Body of pancreas (tissue), 4 donors: ENCODE measurements at places on chromosomes 13 and 19. TPM values are rescaled to one million over a fixed set of nuclear protein-coding genes. Genes with fewer than 3 reads are reported as not detected.
A peak's percentile ranks its signal among the peaks of the same experiment; 100 is the strongest.

GRCh38 chr19:6048793-6049405 is 61.4 kb downstream of the RFX2 start:
- H3K4me3 ChIP-seq = no peak overlapping the region
- H3K36me3 ChIP-seq = no peaks in the 10 kb centered on the region
- DNase-seq = peak; percentile 81
- no peak overlapping the region for H3K27ac ChIP-seq
- H3K4me1 ChIP-seq = peaks cover 4% of the 10 kb centered on the region

GRCh38 chr13:81929988-81930387 is 1589.1 kb upstream of the SPRY2 start:
- H3K36me3 ChIP-seq = no peaks in the 10 kb centered on the region
- DNase-seq = no peak
- H3K4me1 ChIP-seq = no peaks in the 10 kb centered on the region
- no peak overlapping the region for H3K27ac ChIP-seq
- H3K4me3 ChIP-seq = no peak overlapping the region

- no peaks in the 10 kb centered on the region for H3K36me3 ChIP-seq
- DNase-seq = no peak
- no peak overlapping the region for H3K27ac ChIP-seq
- no peak overlapping the region for H3K4me3 ChIP-seq
- no peaks in the 10 kb centered on the region for H3K27me3 ChIP-seq
These were observed 8.2 kb downstream of the SERTM1 start for GRCh38 chr13:36681894-36682624.

DNA sequence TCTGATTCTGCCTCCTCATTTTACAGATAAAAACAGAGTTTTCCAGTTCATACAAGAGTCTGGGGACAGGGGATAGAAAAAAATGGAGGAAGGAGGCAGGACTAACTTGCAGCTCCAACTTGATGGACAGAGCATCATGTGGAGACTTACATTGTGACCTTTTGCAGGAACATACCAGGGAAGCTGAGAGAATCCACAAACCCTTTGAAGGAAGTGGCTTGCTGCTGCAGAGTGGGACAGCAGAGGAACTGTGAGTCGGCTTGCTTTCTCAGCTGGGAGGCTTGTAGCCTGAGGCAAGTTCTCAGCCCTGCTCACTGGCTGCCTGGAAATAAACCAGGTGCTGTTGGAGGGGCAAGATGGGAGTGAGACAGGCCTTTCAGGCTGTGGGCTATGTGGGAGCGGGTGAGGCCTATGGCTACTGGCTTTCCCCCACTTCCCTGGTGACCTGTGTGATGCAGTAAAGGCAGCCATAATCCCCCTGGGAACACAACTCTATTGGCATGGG is 614.4 kb downstream of the KCTD12 start:
- H3K27ac ChIP-seq = no peak overlapping the region
- H3K27me3 ChIP-seq = no peaks in the 10 kb centered on the region
- no peaks in the 10 kb centered on the region for H3K4me1 ChIP-seq
- no peak for DNase-seq
- no peak overlapping the region for H3K4me3 ChIP-seq

- DNase-seq = no peak
- no peaks in the 10 kb centered on the region for H3K36me3 ChIP-seq
- no peak overlapping the region for H3K27ac ChIP-seq
These were observed 66.5 kb downstream of the PAN3 start for GRCh38 chr13:28204690-28205443.

DNA sequence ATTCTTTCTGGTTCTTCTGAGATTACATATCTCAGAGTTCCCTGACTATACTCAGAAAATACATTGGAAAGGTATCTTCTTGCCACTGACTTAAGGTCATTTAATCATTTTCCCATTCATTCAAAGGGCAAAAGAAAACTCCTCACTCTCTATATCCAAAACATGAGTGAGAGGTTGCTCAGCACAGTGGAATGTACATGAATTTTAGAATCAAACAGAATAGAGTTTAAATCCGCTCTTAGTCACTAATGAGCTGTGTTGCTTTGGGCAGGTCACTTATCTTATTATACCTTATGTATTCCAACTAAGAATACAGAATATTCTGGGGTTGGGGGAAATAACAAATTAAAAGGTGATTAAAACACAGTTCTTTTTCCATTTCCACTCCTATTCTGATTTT is 452.6 kb upstream of the KLF12 start:
- H3K36me3 ChIP-seq = no peaks in the 10 kb centered on the region
- H3K4me3 ChIP-seq = no peak overlapping the region
- DNase-seq = no peak
- no peak overlapping the region for H3K27ac ChIP-seq
- no peaks in the 10 kb centered on the region for H3K27me3 ChIP-seq

DNA sequence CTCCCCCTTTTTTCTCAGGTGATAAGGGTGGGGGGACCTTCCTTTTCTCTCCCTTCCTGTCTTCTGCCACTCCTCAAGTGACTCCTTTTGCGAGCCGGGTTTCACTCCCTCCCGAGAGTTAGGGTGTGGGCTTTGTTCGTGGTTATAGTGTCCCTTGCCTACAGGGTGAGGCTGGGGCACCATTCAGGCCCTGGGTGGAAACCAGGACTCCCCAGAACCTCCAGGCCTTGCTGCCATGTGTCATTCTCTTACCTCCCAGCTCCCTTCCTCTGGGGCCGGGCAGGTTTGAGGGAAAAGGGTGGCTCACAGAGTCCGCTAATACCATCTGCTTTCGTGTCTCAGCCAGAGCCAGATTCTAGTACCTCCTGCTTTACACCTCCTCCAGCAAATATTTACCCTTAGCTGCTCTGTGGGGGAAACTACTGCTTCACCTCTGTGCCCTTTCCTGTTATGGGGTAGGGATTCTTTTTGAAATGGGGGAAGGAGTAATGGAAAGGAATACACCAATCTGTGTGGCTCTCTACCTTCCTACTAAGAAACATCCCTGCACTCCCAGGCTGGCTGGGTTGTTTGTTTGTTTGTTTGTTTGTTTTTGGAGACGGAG is 2.8 kb downstream of the ACTN4 start:
- no peak for DNase-seq
- no peaks in the 10 kb centered on the region for H3K27me3 ChIP-seq
- peak overlapping the region; percentile 97 for H3K27ac ChIP-seq

GRCh38 chr19:4082172-4082571 is 15.5 kb upstream of the ZBTB7A start:
- DNase-seq = no peak
- H3K36me3 ChIP-seq = no peaks in the 10 kb centered on the region
- no peak overlapping the region for H3K27ac ChIP-seq
- peaks cover 14% of the 10 kb centered on the region for H3K4me1 ChIP-seq
- no peak overlapping the region for H3K4me3 ChIP-seq

Gene NAXD
- total RNA-seq = 27.5 TPM

Gene TEX30
- 3.6 TPM for total RNA-seq

Gene TNFAIP8L1
- 5.3 TPM for total RNA-seq

Gene MAMSTR
- 7.3 TPM for total RNA-seq

Gene ZNF763
- 0.66 TPM for total RNA-seq
